ENCODE measurements at places on chromosomes 12 and 14. TPM values are rescaled to one million over a fixed set of nuclear protein-coding genes. Genes with fewer than 3 reads are reported as not detected.

AJUBA gene
- 6.4 TPM for polyA plus RNA-seq

GARIN6 gene
- not detected for polyA plus RNA-seq

ANO2 gene
- polyA plus RNA-seq = 3.8 TPM

PTPRB gene
- polyA plus RNA-seq = 19.3 TPM

TMEM179 gene
- 0.15 TPM for polyA plus RNA-seq

TAS2R14 gene
- 0.29 TPM for polyA plus RNA-seq

SLCO1B1 gene
- polyA plus RNA-seq = not detected

CCND2 gene
- polyA plus RNA-seq = 49.4 TPM

SERPINA5 gene
- polyA plus RNA-seq = 2.7 TPM

GALNT16 gene
- polyA plus RNA-seq = 17.0 TPM

THAP2 gene
- polyA plus RNA-seq = 3.2 TPM

JAG2 gene
- 25.2 TPM for polyA plus RNA-seq

TAS2R50 gene
- polyA plus RNA-seq = 0.10 TPM

KRT3 gene
- polyA plus RNA-seq = not detected

ENDOU gene
- polyA plus RNA-seq = 0.42 TPM

C14orf93 gene
- polyA plus RNA-seq = 4.0 TPM

ZC2HC1C gene
- 5.4 TPM for polyA plus RNA-seq
